ENCODE measurements at places on chromosomes 3 and 15. TPM values are rescaled to one million over a fixed set of nuclear protein-coding genes. Genes with fewer than 3 reads are reported as not detected.

IFT80 gene
- total RNA-seq: 104 TPM

CCDC54 gene
- total RNA-seq: not detected

HYKK gene
- total RNA-seq: 11.1 TPM

DHFR2 gene
- 10.4 TPM for total RNA-seq

MELTF gene
- total RNA-seq: 6.5 TPM

ZIC1 gene
- 19.4 TPM for total RNA-seq

MYO5C gene
- total RNA-seq: 18.4 TPM

PRRT3 gene
- total RNA-seq: 2.9 TPM

AKAP13 gene
- 164 TPM for total RNA-seq

CHRFAM7A gene
- total RNA-seq: 9.5 TPM

CFAP100 gene
- not detected for total RNA-seq

CCNB2 gene
- 21.2 TPM for total RNA-seq

CFAP91 gene
- total RNA-seq: 7.3 TPM

AMT gene
- total RNA-seq: 13.3 TPM

CGGBP1 gene
- 138 TPM for total RNA-seq

GOLIM4 gene
- 67.7 TPM for total RNA-seq

ESYT3 gene
- 3.6 TPM for total RNA-seq

RBSN gene
- 60.1 TPM for total RNA-seq

CP gene
- 47.8 TPM for total RNA-seq

NGLY1 gene
- total RNA-seq: 69.1 TPM

NR2E3 gene
- 218 TPM for total RNA-seq

UROC1 gene
- total RNA-seq: 0.11 TPM

LRRC2 gene
- 3.6 TPM for total RNA-seq

PLSCR5 gene
- not detected for total RNA-seq
